ENCODE measurements at places on chromosomes 2 and 18. TPM values are rescaled to one million over a fixed set of nuclear protein-coding genes. Genes with fewer than 3 reads are reported as not detected.
A peak's percentile ranks its signal among the peaks of the same experiment; 100 is the strongest.

DNA sequence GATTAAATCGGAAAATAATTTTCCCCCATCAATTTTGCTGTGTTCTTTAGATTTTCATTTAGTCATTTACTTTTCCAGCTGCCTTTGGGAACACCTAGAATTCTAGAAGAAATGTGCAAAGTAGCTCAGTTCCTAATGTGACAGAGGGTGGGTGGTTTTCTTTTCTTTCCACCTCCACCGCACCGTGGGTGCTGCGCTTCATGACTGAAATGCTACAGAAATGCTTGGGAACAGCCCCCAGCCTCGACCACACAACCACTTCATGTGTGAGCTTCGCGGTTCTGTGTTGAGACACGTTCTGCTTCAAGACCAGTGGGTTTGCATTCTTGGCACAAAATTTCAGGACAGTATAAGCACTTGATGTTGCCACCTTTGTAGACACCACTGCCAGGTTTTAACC lies 30.9 kb downstream of the E2F6 start:
- DNase-seq = no peak

DNA sequence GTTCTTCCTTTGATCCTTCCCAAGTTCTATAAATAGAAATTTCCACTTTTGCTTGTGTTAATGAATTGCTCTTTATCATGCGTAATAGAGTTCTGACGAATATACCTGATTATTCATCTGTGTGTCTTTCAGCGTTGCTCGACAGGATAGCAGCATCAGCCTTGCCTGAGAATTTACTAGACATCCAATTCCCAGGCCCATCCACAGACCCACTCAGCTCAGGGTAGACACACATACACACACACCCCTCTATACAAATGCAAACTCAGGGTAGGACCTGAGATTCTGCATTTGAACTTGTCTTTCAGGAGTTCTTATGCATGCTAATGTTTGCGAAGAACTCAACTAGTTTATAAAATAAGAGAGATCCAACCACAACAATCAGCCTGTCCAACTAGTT lies 343.4 kb upstream of the GYPC start:
- DNase-seq = no peak

- no peak for DNase-seq
These were observed 224.9 kb downstream of the VAPA start for GRCh38 chr18:10138719-10139118.

- no peak for DNase-seq
These were observed 153.6 kb downstream of the MTCL1 start for GRCh38 chr18:8858888-8859511.

DNA sequence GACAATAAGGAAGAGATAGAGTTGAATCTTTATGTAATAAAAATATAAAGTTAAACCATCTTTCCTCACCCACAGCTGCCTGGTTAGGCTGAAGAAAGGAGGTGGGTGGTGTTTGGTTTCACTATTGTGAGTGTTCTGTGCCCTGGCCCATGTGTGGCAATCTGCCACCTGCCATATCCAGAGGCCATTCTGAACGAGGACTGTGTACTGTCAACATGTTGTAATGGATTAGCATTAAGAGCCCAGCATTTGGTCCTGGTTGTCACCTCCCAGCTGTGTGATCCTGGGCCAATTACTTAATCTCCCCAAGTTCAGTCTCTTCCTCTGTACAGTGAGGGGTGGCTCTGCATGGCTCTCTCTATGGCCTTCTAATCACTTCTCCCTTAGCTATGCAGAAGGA lies 118.2 kb upstream of the SEC11C start:
- no peak for DNase-seq

GRCh38 chr2:62938126-62938525 lies 112.5 kb upstream of the OTX1 start:
- no peak for DNase-seq

- no peak for DNase-seq
These were observed 89.8 kb upstream of the ITGA4 start for GRCh38 chr2:181367411-181367810.

DNA sequence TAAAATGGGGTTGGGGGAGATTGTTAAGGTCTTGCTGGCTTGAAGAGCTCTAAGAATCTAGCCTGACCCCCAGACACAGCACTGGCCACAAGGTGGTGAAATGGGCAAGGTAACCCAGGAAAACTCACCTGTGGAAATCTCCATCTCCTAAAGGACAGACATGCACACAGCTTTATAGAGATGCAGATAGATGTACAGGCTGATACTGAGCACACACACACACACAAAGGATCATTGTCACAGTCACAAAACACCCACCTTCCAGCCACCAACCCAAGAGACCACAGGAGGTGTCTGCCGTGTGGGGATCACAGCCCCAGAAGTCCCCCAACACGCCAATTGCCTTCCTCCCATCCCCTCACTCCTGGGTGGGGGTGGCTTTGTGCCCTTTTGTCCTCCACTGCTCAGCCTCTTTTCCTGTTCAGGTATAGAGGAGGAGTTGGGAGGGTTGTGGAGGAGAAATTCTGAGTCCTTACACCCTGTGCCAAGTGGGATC lies 3.2 kb upstream of the CYP26B1 start:
- peak; percentile 6 for DNase-seq

The MARCHF4 gene
- 0.09 TPM for total RNA-seq

The PCARE gene
- total RNA-seq = not detected

The CGREF1 gene
- 1.1 TPM for total RNA-seq

The GPAT2 gene
- total RNA-seq = 3.0 TPM
